Hematopoietic multipotent progenitor cell treated with erythropoietin and hydrocortisone succinate and interleukin-3 and kit ligand, for 6 days (in vitro differentiated cells): ENCODE measurements at places on chromosomes 6 and 20.

GRCh38 chr6:22361576-22361975, 64.7 kb upstream of the PRL start:
- DNase-seq: peak; percentile 23

DNA sequence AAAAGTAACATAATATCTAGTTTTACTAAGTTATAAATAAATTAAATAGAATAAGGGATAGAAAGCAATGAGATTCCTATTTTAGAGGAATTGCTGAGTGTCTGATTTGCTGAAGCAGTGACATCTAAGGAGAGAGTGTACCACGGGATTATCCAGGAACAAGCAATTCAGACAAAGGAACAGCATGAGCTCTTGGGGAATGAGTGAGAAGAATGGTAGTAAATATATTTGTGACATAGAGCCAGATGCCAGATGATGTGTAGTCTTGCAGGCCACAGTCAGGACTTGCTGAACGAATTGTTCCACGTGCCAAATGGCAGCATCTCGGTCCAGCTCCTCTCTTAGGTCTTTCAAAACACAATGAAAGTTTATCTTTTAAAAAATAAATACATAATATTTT, 339.2 kb downstream of the TENT5A start:
- no peak for DNase-seq

DNA sequence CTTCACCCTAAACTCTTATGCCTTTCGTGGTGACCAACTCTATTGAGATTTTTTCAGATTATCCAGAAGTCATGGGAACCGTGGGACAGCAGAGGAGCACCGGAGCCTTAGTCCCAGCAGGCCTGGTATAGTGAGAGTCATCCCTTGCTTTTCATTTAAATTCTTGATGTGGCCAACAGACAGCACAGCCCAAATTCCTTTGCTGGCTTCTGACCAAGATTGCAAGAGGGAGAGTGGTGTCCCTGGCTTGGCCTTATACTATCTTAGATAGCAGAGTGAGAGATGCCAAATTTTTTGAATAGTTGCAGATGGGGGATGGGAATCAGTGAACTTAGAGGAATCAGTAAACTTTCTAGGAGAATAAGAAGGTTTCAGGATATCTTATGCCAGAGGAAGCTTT, 7.8 kb downstream of the STX11 start:
- peak; percentile 36 for DNase-seq

- DNase-seq: no peak
Measured at GRCh38 chr20:48194583-48194982, 409.3 kb upstream of the SULF2 start.

- DNase-seq: no peak
Measured at GRCh38 chr6:56019973-56020372, 144.6 kb upstream of the BMP5 start.

DNA sequence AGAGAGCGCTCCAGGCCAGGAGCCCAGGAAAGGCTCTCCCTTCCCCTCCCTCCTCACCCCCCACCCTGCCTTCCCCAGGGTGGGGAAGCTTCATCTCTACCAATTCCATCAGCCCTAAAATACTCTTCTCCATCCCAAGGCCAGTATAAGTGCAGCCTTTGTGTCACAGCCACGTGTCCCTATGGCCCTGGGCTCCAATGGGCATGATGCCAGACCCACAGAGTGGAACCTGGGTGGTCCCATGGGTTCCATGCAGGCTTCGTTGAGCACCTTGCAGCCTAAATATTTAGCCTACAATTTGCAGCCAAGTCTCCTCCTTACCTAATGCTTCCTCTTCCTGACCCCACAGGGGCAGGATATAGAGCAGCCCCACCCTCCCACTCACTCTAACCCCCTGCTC, 976 bp upstream of the MATN4 start:
- no peak for DNase-seq

DNA sequence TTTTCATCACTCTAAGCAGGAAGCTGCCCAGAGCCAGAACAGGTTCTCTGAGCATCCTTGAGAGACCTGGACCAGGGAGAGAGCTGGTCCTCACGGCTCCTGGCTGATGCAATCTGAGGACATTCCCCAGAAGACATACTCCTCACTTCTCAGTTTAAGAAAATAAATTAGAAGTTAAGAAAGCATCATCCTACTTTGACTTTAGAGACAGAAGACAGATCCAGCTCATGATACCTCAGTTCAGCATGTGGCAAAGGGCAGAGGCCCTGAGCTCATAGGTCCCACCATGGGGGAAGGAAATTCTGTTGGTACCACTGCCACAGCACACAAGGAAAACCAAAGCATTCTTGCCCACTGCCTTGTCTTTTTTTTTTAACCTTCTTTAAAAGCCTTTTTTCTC, 378.1 kb upstream of the JARID2 start:
- DNase-seq: no peak

DNA sequence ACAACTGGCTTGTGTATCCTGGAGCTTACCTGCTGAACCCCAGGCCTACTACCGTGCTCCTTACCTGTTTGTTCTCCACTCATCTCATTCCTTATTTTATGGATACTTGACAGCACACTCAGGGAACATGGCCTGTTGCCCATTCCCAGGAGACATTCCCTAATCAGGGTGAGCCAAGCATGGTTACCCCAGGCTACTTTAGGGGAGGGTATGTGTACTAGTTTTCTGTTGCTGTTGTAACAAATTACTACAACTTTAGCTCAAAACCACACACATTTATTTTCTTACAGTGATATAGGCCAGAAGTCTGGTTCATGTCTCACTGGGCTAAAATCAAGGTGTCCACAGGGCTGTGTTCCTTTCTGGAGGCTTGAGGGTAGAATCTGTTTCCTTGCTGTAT, 15.0 kb upstream of the TRAM2 start:
- DNase-seq: no peak

GRCh38 chr20:33563788-33564187, 73.9 kb downstream of the CBFA2T2 start:
- no peak for DNase-seq

- DNase-seq: no peak
Measured at GRCh38 chr6:155985660-155986138, 530.1 kb upstream of the NOX3 start.

GRCh38 chr20:62387933-62388635, 1.2 kb downstream of the RPS21 start:
- DNase-seq: no peak

DNA sequence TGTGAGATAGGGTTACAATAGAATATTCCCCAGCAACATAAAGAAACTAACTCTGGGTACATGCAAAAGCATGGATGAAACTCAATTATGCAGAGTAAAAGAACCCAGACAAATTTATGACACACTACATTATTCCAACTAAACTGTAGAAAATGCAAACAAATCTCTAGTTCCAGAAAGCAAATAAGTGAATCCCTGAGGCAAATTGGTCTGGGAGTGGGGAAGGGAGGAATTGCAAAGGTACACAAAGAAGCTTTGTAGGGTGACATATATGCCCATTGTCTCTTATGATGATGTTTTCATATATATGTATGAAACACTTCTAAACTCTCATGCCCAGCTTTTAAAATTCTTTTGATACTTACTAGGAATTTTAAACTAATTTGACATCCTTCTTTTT, 266.0 kb downstream of the CDKAL1 start:
- no peak for DNase-seq

- peak; percentile 89 for DNase-seq
Measured at GRCh38 chr6:136526196-136526930, 23.9 kb downstream of the MAP7 start.

DNA sequence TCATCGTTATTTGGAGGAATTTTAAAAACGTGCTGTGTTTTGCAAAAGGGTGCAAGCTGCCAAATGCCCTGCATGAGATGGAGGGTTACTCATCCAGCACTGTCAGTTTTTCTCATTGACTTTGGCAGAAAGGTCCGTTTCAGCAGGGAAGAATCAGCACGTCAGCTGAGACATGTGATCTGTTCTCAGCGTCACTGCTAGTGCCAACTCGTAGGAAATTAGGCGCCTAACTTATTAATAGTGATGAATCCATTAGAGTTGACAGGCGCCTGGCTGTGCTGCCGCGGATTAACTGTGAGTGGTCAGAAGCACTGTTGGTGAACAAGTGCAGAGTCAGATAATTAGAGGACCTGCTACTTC, 175.5 kb upstream of the FOXQ1 start:
- DNase-seq: no peak

GRCh38 chr6:104885518-104886043, 25.9 kb upstream of the HACE1 start:
- no peak for DNase-seq

GRCh38 chr20:61065853-61066252, 186.2 kb upstream of the CDH4 start:
- DNase-seq: no peak

GRCh38 chr6:101517632-101518031, 124.1 kb downstream of the GRIK2 start:
- no peak for DNase-seq

DNA sequence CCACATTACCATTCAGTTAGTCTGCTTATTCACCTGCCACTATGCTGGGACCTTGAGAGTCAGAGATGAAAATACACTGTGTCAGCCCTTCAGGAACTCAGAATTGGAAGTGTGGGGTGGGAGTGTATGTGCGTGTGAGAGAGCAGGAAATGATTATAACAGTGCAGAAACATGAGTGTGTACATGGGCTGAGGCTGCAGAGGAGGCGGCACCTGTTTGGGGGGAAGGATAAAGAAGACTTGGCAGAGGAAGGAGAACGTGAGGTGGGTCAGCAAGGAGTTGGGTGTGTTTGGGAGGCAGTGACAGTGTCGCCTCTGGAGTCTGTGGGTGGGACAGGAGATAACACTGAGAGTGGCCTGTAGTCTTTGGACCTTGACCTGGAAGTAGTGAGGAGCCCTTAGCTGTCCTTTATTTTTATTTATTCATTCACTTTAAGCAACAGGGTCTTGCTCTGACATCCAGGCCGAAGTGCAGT, 3.1 kb downstream of the CHMP4B start:
- peak; percentile 35 for DNase-seq

DNA sequence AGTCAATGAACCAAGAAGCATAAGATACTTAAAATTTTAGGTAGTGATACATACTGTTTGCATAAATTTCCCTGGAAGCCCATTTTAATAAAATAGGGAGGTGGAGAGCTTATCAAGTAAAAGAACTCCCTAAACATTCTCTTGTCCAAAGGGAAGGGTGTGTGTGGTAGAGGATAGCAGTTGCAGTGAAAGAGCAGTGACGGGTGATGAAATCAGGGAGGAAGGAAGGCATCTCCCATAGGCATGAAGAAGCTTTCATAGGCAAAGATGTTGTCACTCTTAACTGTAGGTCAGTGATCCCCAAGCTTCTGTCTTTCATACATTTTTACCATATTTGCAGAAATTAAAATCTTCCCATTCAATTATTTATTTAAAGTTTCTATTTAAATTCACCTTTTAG, 60.0 kb upstream of the ZNF831 start:
- DNase-seq: no peak

GRCh38 chr20:14707026-14707680, 369.7 kb upstream of the FLRT3 start:
- no peak for DNase-seq

DNA sequence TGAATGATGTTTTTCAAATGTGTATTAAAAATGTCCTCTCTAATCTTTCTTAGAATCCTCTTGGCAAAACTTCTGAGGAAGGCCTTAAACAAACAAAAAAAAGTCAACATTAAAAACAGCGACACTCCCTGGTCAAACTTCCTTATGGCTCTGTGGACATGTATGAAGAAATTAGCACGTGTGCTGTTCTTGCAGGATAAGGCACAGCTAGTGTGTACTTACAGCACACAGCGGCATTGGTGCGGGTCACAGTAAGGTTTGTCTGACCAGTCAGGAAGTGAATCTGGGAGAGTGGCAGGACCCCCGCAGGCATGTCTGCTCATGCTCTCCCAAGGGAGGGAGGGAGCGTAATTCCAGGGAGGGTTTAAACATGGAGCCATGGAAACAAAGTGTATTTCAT, 38.8 kb downstream of the SLC22A1 start:
- DNase-seq: peak; percentile 3

GRCh38 chr6:14110001-14110818, 7.4 kb upstream of the CD83 start:
- no peak for DNase-seq

- no peak for DNase-seq
Measured at GRCh38 chr20:9408422-9409300, 105.7 kb upstream of the LAMP5 start.

DNA sequence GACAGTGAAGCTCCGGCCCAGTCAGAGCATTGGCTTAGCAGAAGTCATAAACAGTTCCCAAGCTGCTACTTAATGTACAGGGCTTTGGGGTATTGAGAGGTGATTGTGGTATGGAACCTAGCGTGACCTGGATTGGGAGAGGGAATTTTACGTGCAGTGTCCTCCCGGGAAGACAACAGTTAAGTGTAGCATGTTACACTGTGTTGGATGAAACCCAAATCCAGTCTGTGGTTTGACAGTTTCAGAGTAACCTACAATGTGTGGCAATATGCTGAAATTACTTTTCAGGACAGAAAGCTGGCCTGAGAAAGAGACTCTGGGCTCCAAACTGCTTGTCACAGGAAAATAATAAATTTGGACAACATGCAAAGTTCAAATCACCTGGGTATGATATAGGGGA, 28.1 kb upstream of the RALGAPA2 start:
- peak; percentile 49 for DNase-seq

DNA sequence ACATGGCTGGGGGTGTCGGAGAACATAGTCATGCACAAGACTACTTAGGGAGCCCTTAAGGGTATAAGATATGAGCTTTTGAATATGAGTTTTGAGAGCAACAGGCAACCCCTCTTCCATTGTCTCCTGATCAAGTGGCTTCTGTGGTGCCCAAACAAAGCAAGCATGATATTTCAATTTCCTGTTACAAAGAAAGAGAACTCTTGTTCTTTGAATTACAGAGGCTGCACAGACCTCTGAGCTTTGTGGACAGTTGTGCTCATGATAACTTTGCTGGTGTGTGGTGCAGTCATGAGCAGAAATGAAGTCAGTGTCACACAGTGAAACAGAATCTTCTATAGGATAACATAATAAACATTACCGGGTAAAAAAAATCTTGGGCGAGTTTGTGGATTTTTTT, 66.8 kb upstream of the THEMIS start:
- no peak for DNase-seq

DNA sequence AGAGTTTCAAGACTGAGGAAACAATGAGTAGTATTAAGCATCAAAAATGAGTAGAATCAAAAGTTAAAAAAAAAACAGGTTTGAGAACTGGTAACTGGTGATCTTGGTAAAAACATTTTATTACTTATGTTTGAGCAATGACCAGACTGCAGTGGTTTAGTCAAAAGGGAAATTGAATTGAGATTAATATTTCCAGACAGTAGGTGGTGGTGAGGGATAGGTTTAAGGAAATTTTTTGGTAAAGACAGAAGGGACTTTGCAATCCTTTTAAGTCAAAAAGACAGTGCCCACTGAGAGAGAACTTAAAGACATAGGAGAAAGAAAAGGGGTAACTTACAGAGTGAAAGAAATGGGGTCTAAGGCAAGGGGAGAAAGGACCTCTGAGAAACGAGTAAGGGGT, 156.9 kb downstream of the ASCC3 start:
- no peak for DNase-seq
